M059J (cell line): ENCODE measurements at places on chromosomes 7 and 10. TPM values are rescaled to one million over a fixed set of nuclear protein-coding genes. Genes with fewer than 3 reads are reported as not detected.

DNA sequence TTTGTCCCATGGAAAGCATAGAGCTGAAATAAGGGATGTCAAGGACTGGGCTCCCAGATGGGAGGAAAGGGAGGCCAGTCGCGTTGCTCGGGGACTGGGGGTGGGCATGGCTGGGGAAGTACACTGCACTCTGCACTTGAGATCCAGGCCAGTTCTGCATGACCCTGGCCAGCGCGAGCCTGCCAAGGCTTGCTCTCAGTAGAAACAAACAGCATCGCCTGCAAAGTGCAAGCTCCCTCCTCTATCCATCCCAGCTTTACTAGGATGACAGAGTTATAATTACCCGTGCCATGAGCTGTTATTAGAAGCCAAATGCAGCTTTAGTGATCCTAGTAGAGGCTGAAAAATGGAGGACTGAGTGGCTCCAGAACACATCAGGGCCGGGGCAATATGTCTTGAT is 43.9 kb upstream of the PDCD4 start:
- DNase-seq = no peak

GRCh38 chr7:135706858-135707569 is 21.0 kb downstream of the SLC13A4 start:
- DNase-seq = no peak

DNA sequence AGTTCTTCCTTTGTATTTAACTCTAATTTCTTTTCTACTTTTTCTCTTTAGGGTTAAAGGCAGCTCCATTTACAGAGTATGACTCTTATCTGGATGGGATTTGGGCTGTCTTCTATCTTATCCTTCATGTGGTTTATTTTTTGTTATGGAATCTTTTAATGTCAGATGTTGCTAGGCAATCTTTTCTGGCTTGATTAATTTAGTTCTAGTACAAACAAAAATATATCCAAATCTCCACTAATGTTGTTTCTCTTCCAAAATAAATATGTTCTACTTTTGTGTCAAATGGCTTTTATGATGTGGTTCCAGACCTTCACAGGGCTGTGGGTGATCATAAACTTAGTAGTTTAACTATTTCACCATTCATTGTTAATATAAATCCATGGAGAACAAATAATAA is 246.9 kb downstream of the AHR start:
- DNase-seq = peak; percentile 58

GRCh38 chr10:25865267-25865666 is 68.8 kb upstream of the MYO3A start:
- DNase-seq = no peak

GRCh38 chr10:110368002-110368401 is 63.3 kb upstream of the SMNDC1 start:
- peak; percentile 49 for DNase-seq

- DNase-seq = peak; percentile 35
Observed at GRCh38 chr7:127844707-127845331, 186.4 kb downstream of the LRRC4 start.

DNA sequence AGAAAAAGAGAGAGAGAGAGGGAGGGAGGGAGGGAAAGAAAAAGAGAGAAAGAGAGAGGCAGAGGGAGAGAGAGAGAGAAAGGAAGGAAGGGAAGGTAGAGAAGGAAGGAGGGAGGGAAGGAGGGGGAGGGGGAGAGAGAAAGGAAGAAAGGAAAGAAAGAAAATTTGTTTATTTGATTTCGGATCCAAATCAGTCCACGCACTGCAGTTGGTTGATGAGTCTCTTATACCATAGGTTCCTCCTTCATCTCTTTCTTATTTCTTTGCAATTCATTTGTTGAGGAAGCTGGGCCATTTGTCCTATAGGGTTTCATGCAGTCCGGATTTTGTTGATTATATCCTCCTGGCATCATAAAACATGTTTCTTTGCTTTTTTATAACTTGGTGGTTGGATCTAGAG is 34.4 kb downstream of the AIFM2 start:
- no peak for DNase-seq

DNA sequence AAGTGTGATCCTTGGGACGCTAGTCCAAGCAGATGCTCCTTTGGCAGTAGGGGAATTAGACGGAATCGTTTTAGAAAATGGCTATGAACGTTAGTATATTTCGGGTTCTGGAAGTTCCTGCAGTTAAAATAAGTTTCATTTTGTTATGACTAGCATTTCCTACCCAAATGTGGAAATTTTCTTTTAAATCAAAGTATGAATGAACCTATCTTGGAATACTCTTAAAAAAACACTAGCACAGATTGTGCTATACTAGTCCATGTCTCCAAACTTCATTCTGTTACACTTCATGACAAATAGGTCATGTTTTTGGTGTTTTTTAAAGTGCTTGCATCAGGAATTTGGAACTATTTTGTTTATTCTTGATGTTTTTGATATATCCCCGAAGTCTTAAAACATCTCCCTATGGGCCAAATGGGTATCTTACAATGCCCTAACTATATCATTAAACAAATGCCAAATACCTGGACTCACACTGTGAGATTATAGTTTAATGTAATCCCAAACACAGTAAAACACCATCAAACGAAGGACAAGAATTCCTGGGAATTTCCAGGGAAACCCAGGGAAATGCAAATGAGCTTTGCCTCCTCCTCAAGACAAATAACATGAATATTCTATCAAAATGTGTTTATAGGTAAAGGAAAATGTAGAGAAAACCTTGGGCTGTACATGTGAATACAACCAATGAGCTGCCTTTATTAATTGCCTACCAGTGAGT is 75.9 kb upstream of the PTPRZ1 start:
- DNase-seq = no peak

GRCh38 chr10:126191192-126191591 is 197.1 kb downstream of the ADAM12 start:
- peak; percentile 72 for DNase-seq

DNA sequence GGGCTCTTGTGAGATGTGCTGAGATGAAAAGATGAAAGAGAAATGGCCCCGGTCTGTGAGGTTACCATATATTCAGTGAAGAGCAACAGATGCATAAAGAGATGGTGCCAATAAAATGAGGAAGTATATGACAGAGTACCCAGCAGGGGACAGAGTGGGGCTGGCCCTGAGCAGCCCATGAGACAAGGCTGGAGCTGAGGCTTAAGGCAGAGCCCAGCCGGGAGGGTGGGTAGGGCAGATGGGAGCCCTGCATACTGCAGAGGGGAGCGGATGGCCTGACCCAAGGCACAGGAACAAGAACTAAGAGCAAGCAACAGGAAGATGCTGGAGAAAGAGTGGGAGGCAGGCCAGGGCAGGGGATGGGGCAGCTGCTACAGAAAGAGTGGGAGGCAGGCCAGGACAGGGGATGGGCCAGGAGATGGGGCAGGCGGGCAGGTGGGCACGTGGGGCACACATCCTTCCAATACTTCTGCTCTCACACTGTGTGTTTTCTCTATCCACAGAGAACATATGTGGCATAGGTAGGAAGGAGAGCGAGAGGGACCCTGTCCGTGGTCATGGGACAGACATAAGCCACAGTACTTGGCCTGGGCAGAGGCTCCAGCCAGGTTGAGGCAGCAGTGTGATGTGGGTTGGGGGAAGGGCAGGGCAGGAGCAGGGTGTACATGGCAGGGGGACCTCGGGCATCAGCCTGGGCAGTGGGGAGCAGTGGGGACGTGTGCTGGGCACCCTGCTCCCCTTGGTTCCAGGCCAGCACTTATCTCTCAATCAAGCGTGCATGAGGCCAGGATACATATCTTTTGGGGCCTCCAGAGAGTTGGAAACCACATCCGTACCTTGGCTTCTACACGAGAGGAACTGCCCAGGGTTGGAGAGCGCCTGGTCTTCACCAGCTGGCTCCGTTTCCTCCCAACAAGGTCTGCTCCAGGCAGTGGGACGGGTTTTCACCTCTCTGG is 91.6 kb upstream of the IKZF1 start:
- DNase-seq = no peak

GRCh38 chr7:80357530-80357929 is 154.3 kb downstream of the GNAT3 start:
- no peak for DNase-seq

- DNase-seq = no peak
Observed at GRCh38 chr7:5001003-5001402, 42.0 kb upstream of the MMD2 start.

GRCh38 chr10:100158044-100158805 is 27.6 kb downstream of the ERLIN1 start:
- no peak for DNase-seq

- DNase-seq = no peak
Observed at GRCh38 chr7:106283501-106283830, 1.3 kb downstream of the NAMPT start.

DNA sequence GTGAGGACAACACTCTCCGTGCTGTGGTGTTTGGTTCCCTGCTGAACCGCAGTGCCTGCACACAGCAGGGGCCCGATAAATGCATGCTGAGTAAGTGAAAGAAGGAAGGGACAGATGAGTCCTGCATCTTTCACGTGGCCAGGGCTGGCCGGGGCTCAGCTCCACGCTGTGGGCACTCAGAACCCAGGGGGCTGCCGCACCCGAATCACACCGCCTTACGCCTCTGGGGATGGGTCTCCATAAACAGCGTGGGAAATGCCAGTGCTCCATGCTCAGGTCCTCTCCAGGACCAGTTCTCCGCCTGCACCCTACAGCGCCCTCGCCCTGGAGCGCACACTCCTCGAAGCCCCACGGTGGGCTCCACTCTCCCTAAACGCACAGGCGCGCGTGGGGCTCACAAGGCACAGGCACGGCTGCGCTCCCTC is 38.1 kb downstream of the RASGEF1A start:
- no peak for DNase-seq

GRCh38 chr7:25804154-25804553 is 347.8 kb upstream of the NFE2L3 start:
- peak; percentile 61 for DNase-seq

GRCh38 chr7:43522406-43523156 is 60.3 kb upstream of the STK17A start:
- DNase-seq = peak; percentile 96

GRCh38 chr7:158329686-158330085 is 257.9 kb downstream of the PTPRN2 start:
- no peak for DNase-seq

- DNase-seq = no peak
Observed at GRCh38 chr7:45001138-45001694, 1.2 kb downstream of the CCM2 start.

DNA sequence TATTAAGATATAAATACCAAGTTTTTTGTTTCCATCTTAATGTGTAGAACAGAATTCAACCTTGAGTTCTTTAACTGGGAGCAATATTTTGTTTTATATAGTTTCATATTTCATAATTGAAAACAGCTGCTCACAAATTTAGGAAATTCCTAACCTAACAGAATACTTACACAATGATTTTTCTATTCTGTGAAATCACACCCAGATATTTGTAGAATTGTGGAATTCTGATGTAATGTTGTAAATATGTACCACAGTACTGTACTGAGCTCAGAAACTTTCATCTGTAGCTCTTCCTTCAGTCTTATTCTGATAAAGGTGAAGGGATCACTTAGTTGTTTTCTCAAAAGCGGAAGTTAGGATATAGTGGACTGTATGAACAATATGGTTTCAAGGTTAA is 143.4 kb upstream of the GLI3 start:
- DNase-seq = no peak

- no peak for DNase-seq
Observed at GRCh38 chr7:124857672-124858235, 71.9 kb downstream of the POT1 start.

GRCh38 chr7:139943401-139943800 is 114.3 kb downstream of the TBXAS1 start:
- no peak for DNase-seq

DNA sequence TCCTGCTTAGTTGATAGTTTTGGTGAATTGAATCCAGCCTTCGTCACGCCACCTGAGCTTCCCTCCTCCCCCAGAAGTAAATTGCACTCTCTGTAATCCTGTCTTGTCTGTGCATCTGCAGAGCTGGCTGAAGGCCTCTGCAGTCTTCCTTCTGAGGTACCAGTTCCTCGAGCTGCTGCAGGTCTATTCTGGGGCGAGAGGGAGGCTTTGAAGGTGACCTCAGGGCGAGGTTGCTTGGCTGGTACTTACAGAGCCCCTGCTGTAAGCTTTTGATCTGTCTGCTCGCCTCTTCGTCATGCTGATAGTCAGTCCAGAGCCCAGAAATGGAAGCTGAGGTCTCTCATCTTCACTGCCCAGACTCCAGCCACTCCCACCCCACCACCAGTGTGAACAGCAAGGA is 513.6 kb upstream of the FOXK1 start:
- DNase-seq = no peak

- DNase-seq = peak; percentile 97
Observed at GRCh38 chr7:47227762-47228177, 354.1 kb downstream of the TNS3 start.

- DNase-seq = peak; percentile 83
Observed at GRCh38 chr7:27237735-27238334, 4.8 kb upstream of the EVX1 start.

GRCh38 chr10:114071178-114071577 is 27.5 kb downstream of the ADRB1 start:
- DNase-seq = no peak

- no peak for DNase-seq
Observed at GRCh38 chr10:13047529-13048206, 46.2 kb upstream of the CCDC3 start.

- DNase-seq = no peak
Observed at GRCh38 chr7:123600876-123601275, 745 bp upstream of the ASB15 start.

GRCh38 chr7:98368716-98369115 is 32.2 kb downstream of the BAIAP2L1 start:
- no peak for DNase-seq

DNA sequence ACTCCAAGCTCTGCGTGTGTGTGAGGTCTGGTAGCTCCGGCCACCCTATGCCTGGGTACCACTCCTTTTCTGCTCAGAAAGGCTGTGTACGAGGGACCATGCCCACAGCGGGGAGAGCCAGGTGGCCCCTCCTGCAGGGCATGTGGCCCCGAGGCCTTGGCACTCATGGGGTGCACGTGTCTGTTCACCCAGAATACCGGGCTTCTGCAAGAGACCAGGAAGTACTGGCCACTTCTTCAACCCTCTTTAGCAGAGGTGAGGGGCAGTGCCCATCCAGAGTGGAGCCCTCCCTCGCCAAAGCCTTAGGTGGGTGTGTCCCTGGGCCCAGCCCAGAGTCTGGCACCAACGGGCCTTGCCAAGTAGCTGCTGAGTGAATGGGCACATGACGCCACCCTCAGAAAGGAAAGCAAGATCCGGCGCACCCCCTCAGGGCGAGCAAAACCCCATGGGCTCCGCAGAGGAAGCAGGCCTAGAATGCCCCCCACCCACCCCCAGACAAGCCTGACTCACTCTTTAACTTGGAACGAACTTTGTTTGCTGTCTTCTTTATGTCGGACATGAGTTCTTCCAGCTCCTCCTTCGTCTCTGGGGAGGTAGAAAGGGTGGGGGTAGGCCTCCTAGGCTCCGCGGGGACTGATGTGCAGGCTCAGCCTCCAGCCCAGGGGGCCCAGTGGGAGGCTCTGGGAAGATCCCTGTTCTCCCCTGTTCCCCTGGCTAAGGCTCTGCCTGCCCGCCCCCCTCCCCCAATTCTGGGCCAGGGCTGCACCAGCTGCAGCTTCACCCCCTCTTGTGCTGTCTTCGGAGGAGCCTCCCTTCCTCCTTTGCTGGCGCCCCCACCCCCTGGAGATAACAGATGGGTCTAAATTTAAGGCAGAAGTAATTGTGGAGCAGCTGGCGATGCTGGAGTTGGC is 14.6 kb downstream of the STX1A start:
- DNase-seq = no peak

ANKRD61 gene
- 1.2 TPM in 1 of 2 replicates, not detected in the other for total RNA-seq

PRSS37 gene
- not detected in 2 replicates for total RNA-seq

TAF3 gene
- 0.79 and 2.1 TPM in 2 replicates for total RNA-seq

GRK5 gene
- 3.9 and 4.4 TPM in 2 replicates for total RNA-seq

CALY gene
- total RNA-seq = not detected in 2 replicates

SORBS1 gene
- total RNA-seq = 0.57 and 2.4 TPM in 2 replicates

AKR1C4 gene
- not detected in 2 replicates for total RNA-seq

MACROH2A2 gene
- 2.1 TPM in 2 replicates for total RNA-seq
